Fibroblast of skin of back (primary cell): ENCODE measurements at places on chromosomes 2 and 18.

GRCh38 chr18:53745224-53745967 lies 479.1 kb downstream of the MBD2 start:
- peak; percentile 76 for DNase-seq

DNA sequence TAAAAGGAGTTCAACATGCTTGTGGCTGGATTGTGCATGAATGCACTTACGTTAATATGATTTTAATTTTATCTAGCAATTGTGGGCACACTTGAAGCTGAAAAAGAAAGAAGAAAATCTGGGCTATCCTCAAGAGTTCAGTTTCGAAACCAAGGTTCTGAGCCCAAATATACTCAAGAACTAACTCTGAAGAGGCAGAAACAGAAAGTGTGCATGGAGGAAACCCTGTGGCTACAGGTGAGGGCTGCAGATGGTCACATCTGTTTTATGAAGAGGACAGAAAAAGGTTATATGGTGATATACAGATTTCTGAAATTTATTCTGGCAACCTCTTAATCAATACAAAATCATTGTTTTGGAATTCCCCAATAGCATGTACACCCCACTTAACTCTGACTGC lies 57.3 kb downstream of the ITGA6 start:
- no peak for DNase-seq

DNA sequence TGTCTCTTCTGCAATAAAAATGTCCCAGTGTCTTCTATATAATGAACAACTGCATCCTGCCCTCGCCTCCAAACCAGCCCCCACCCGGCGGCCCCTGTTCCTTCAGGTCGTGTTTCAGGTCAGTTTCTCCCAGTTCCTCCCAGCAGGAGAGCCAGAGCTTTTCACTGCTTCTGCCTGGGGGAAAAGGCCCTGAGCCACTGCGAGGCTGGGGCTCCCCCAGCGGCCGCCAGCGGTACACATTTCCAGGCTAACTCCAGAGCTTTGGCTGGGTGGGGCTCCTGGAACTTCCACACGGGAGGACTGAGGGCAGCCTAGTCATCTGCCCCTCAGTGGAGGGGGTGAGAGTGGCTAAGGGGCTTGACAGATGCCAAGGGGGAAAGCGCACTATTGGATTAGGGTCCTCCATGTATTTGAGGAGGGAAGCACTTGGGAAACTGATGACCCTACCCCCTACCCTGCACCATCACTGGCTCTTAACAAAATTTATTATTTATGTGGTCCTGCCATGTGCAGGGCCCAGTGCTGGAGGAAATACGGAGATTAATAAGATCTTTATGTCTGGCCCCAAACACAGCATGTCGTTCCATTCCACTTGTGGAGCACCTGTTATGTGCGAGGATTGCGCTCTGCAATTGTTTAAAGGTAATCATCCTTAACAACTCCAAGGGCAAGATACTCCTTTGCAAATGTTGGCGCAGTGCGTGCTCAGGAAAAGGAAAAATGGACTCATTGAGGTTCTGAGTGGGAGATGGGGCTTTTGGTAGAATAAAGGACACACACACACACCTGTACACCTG lies 17.3 kb upstream of the CYS1 start:
- peak; percentile 66 for DNase-seq

DNA sequence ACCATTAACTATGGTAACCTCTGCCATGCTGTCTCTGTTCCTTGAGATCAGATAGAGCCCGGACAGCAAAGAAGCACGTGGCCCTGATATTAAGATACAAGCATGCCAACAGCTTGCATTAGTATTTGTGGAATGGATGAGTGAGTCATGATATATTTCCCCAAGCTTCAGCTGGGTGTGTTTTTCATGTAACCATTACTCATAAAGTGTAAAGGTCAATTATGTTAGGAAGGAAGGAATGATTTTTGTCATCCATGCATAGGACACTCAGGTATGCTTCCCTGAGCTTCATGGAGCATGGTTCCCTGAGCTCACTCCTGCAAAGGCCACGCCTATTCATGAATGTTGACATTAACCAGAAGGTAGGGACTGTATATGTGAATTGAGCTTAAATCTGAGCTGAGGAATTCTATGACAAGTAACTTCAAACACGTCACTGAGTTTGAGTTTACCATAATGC lies 74.6 kb downstream of the ARL4C start:
- peak; percentile 97 for DNase-seq

GRCh38 chr2:151063271-151063670 lies 198.4 kb downstream of the RBM43 start:
- peak; percentile 81 for DNase-seq

DNA sequence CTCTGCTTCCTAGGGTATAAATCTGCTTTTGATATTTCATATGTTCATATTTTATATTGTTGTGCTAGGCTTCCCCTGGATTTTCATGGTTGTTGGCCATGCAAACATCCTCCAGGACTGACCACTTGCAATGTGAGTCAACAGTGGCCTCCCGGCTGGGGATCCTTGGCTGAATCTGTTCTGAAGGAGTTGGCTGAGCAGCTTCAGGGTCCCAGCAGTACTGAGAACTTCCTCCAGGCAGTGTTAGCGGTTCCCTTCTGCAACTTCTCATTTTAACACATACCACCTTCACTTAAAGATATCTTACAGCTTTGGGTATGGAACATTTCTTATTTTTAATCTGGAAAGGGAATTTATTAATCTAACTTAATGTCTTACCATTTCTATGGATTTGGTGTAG lies 122.1 kb downstream of the DTNB start:
- no peak for DNase-seq

- DNase-seq = peak; percentile 47
Observed at GRCh38 chr18:35618696-35619095, 37.2 kb downstream of the GALNT1 start.

- DNase-seq = no peak
Observed at GRCh38 chr18:3875376-3875775, 425.4 kb downstream of the TGIF1 start.

GRCh38 chr2:20916604-20917286 lies 93.8 kb upstream of the LDAH start:
- DNase-seq = peak; percentile 56

- DNase-seq = no peak
Observed at GRCh38 chr2:58798676-58799208, 557.6 kb upstream of the FANCL start.

DNA sequence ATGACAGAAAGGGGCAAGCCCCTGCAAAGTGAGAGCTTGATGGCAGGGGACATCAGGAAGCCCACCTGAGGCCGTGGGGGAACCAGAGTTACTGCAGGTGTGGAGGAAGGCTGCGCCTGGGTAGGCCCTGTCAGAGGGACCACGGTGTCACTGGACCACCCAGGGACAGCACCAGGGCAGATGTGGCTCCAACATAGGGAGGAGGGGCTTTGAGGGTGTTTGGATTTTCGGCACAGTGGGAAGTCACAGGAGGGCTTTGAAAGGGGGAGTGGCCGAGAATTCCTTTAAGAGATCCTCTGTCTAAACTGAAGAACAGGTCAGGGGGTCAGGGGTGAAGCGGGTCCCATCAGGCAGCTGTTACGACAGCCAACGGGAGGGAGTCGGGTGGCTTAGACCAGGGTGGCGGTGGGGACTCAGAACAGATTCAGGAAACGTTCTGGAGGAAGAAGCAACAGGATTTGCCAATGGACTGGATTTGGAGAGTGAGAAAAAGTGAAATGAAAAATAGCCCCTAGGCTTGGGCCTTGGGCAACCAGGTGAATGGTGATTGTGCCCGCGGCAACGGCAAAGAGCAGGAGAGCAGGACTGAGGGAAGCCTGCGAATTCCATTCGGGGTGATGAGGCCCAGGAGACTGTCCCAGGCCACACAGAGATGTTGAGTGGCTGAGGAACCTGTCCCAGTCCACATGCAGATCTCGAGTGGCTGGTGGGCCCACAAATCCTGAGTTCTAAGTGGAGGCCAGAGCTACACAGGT lies 166.1 kb downstream of the LAMA1 start:
- DNase-seq = no peak

DNA sequence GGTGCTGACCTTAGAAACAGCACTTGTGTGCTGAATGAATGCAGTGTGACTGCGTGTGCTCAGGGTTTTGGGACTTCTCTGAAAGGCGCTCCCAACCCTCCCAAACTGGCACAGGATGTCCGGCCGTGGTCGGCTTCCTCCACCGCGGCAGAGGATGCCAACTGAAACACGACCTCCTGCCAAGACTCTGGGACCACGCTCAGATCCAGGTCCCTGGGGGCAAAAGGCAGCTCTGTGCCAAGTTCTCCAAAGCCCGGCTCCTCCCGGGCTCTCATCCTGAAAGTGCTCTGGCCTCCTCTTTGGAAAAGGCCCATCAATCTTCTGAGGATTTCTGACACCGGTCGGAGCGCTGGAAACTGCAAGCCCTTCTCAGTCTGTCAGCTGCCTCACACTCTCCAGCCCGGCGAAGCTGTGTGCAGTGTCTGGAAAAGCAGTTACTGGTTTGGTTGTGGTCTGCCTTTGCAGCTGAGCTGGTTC lies 32.3 kb upstream of the ZBTB7C start:
- peak; percentile 44 for DNase-seq

- no peak for DNase-seq
Observed at GRCh38 chr2:48442610-48443360, 87.2 kb upstream of the STON1 start.

- peak; percentile 91 for DNase-seq
Observed at GRCh38 chr2:224145751-224146355, 106.8 kb upstream of the SERPINE2 start.

DNA sequence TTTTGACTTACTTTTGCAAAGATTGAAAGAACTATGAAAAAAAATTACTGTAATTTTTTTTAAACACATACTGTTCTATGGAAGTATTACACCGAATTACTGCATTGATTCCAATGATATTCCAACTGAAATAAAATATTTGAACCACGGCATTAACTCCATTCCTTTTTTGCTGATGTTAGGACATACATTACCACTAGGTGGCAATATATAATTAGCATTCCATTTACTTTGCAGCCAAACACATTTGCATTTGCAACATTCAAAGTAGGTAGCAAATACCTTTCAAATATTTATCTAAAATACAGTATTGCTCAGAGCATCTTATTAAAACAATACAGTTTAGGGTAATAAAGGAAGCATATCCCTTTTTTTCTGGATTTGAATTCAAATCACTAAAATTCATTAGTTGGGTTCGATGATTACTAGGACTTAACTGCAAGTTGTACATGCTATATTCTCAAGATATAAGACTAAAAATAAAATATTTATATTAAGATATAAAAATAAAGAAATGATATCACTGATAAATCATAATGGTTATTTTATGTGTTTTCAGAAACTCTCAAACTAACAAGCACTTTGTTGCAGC lies 31.3 kb downstream of the LANCL1 start:
- peak; percentile 20 for DNase-seq

DNA sequence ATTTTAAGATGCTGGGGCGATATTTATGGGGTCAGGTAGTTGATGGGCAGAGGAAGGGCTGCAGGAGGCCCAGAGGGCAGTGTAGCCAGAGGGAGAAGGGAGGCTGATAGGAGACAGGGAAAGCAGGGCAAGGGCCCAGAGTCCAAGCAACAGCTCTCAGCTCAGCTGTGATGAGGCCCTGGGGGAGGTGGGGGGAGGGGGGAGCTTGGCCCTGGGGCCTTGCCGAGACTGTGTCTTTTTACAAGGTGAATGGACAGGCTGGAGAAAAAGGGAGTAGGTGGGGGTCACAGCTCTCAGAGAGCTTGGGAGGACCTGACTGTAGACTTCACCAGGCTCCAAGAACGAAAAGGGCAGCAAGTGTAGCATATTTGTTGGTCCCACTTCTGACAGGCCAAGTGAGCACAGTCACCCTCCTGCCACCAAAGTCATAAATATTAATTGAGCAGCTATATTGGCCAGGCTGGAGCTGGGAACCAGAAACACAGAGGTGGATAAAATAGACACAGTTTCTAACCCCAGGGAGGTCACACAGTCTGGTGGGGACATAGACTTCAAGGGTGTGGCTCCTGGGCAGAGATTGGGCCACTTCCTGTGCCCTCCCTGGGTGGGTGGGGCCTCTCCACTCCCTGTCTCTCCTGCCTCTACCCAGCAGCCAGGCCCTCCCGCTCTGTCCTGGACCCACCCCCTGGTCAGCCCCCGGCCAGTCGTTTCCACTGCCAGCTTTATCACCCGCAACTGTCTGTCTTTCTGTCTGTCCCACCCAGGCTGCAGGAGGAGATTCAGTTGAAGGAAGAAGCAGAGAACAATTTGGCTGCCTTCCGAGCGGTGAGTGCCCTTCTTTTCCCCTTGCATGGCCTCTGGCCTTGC lies 1.4 kb downstream of the DES start:
- DNase-seq = no peak

GRCh38 chr2:31558401-31559295 lies 22.1 kb downstream of the SRD5A2 start:
- peak; percentile 48 for DNase-seq

DNA sequence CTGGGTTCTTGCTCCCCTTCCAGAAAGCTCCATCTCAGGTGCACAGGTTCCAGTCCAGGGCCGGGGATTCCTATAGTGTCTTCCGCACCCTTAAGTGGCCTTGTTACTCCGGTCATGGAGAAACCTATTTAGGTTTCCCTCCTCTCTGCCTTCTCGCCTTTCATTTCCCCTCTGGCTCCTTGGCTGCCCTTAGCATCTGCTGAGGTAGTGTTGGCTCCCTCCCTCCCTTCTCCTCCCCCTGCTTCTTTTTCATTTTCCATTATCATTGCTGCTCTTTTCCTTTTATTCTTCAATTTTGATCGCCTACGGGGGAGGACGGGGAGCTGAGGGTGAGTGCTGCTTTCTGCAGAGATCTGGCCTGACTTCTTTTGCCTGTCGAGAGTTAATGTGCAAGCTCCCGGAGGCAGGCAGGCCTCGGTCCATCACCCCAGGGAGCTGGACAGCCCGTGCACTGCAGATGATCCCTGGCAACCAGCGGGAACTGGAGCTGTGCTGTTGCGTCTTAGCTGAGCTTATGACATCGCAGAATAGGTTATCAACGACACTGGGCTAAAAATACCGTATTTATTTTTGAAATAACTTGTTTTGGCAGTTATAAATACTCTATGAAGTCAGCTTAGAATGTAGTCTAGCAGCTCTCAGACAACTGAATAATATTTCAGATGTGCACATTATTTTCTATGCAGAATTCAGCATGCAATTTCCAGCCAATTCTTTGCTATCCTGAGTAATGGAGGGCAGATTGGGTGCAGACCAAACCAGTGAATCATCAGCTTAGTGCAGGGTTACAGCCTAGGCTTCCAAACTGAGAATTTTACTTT lies 141.9 kb downstream of the SLC4A3 start:
- DNase-seq = no peak

DNA sequence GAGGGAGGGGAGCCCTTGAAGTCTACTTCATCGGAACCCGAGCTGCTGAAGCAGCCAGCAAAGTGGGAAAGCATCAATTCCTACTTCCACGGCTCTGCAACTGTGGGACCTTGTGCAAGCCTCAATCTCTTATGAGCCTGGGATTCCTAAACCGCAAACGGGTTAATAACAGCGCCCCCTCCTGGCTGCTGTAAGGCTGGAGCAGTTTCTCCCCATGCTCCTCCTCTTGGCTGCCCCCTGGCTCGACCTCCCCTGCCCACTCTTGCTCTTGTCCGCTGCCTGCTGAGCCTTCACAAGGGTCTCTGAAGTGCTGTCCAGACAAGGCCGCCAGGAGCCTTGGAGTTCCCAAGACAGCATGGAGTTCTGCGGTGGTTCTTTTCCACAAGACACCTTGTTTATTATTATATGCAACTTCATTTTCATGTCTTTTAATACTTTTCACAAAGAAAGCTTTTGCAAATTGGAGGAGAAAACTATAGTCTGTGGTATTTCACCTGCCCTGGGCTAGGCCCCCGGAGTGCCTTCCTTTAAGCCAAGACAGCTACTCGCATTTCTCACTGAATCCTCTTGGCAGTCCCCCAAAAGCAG lies 157.2 kb downstream of the DDX1 start:
- no peak for DNase-seq

- peak; percentile 95 for DNase-seq
Observed at GRCh38 chr2:217652761-217653639, 349.8 kb downstream of the TNS1 start.
